Smooth muscle cell of the brain vasculature (primary cell): ENCODE measurements at places on chromosomes 16 and 17.

DNA sequence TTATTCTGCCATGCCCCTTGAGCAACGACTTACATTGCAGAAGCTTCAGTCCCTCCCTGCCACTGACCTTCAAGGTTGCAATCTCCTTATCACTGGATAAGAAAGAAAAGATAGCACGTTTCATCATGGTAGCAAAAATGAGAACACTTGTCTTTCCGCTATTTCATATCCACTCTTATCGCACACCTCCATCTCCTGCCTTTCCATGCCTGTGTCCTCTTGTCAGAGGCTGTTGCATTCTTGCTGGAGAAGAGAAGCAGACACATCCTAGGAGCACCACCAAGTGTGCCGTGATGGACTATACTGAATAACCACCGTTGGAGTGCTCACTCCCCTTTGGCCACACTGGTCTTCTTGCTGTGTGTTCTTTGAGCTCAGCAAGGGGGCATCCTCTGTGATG lies 230.6 kb upstream of the IRX3 start:
- no peak for DNase-seq

- no peak for DNase-seq
Observed at GRCh38 chr17:33086878-33087277, 95.2 kb downstream of the SPACA3 start.

- no peak for DNase-seq
Observed at GRCh38 chr16:49488336-49488735, 114.7 kb downstream of the C16orf78 start.

GRCh38 chr17:44266402-44267164 lies 1.4 kb downstream of the SLC4A1 start:
- no peak for DNase-seq

DNA sequence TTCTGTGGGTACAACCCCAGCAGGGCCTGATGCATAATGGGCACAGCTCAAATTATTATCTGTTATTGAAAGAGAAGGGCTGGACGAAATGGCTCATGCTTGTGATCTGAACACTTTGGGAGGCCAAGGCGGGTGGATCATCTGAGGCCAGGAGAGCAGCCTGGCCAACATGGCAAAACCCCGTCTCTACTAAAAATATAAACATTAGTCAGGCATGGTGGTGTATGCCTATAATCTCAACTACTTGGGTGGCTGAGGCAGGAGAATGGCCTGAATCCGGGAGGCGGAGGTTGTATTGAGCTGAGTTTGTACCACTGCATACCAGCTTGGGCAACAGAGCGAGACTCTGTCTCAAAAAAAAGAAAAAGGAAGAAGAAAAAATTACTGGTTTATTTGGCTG lies 100.7 kb downstream of the ABCC1 start:
- DNase-seq: no peak

GRCh38 chr17:34117811-34118210 lies 137.3 kb upstream of the CCL2 start:
- DNase-seq: no peak

DNA sequence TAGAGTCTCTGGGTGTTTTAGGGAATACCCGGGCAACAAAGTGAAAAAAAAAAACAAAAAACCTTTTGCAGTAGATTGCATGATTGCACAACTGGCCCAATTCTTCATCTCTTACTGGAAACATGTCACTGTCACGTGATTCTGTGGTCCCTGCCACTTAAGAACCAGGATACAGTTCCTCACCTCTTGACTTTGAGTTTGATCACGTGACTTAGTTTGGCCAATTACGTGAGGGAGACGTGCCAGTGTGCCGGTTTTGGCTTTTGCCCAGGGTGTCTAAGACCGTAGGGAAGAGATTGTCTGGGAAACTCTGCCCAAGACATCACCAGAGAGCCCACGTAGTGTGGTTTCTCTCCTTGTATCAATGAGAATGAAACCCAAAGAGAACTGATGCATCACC lies 88.7 kb downstream of the GRIN2A start:
- DNase-seq: no peak

- DNase-seq: no peak
Observed at GRCh38 chr17:15240644-15241043, 24.5 kb downstream of the PMP22 start.

DNA sequence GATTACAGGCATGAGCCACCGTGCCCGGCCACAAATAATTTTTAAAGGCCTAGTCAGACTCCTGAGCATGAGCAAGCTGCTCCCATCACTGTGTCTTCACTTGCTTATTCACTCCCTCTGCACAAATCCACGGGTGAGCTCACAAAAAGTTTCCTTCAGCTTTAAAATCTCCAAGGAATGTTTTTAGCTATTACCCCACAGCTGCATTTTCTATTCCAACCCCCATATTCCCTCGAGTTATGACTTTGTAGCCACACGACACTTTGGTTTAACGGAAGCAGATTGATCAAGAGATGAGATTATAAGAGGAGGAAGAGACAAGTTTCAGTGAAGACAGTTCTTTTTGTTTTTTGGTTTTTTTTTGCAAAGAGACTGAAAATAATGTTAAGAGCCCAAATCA lies 49.1 kb upstream of the SLC25A19 start:
- DNase-seq: no peak

DNA sequence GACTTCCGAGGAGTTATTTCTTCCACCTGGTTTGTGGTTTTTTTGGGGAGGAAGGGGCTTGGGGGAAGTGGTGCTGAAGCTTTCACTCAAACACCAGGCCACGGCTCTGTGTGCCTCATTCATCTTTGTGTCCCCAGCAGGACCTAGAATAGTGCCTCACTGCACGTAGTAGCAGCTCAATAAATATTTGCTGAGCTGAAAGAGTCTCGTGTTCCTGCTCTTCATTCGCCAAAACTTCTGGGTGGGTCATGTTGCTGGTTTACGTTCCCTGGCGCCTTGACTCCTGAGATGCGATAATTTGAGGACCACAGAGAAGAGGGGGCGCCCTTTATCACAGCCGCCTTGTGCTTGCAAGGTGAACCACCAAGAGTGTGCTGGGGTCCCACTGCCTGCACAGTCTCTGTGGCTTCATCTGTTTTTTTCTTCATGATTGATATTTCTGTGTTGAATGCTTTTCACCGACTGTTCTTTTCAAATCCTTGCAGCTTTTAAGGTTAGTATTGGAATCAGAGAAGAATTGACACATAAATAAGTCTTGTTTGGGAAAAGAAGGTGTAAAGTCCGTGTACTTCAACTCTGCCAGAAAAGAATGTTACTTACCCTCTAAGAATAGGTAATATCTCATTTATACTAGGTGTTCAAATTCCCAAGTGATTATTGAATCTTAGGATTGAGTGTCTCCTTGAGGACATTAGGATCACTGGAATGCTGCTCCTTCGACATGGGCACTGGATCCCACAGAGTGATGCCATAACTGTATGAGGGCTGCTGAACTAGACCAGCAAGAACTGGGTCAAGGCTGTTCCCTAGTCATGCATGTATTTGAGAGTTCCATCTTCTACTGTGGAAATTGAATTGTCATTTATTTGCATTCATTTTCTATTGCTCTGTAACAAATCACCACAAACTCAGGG lies 92.7 kb upstream of the CLEC18A start:
- no peak for DNase-seq

DNA sequence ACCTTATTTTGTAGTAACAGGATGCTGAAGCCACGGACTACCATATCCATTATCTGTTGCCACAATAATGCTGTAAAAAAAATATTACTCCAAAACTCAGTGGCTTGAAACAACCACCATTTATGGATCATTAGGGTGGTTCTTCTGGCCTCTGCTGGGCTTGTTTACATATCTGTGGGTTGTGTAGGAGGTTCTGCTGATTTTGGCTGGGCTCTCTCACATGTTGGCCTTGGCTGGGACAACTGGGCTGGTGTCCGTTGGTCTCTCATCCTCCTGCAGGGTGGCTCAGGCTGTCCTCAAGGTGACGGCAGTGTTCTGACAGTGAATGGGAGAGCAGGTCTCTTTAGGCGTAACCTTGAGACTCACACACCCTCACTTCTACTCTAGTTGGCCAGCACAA lies 76.0 kb downstream of the GPR139 start:
- no peak for DNase-seq

DNA sequence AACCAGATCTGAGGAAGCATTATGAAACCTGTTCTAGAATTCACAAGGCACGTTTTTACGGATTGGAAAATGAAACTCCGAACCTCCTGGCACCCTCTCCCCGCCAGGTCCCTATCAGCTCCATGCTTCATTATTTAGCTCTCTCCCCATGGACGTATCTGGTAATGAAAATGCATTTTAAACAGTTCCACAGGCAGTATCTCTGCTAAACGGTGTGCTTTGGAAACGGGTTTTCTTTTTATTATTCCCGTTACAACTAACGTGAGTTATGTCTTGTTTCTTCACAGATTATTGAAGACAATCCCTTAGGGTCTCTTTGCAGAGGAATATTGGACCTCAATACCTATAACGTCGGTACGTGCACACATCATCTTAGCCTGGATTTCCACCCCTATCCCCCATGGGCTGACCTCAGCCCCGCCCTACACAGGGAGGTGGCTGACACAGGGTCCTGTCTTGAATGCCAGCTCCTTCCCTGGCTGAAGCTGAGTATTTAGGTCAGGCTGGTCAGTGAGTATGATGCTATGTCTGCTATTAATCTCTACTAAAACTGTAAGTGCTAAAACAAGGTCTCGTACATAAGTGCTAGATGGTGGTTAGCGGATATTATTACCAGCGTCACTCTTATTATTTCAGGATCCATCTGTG lies 82.9 kb downstream of the SDR42E1 start:
- DNase-seq: no peak

DNA sequence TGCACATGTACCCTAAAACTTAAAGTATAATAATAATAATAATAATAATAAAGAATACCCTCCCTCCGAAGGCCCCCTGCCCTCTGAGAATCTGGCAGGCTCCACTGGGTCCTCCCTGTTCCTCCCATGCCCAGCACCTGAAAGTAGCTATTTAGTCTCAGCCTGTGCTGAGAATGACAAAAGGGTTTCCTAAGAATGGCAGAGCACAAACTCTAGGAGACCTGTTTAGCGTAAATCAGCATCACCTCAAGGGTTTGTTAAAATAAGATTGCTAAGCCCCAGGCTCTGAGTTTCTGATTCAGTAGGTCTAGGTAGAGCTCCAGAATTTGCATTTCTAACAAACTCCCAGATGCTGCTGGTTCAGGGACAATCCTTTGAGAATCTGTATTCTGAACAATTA lies 606.8 kb upstream of the CDH11 start:
- no peak for DNase-seq

- DNase-seq: no peak
Observed at GRCh38 chr16:26658915-26659314, 407.8 kb upstream of the C16orf82 start.
